ENCODE measurements at places on chromosomes 7 and 10.

GRCh38 chr10:132632851-132633684 lies 95.5 kb downstream of the INPP5A start:
- peak; percentile 72 for DNase-seq

GRCh38 chr7:155327590-155328320 lies 30.1 kb downstream of the INSIG1 start:
- DNase-seq, result no peak

GRCh38 chr10:70931168-70931815 lies 42.9 kb upstream of the PCBD1 start:
- DNase-seq, result no peak

GRCh38 chr10:112456533-112456932 lies 9.5 kb downstream of the VTI1A start:
- DNase-seq, result no peak

- DNase-seq, result no peak
Measured at GRCh38 chr7:44210107-44210506, 9.3 kb downstream of the YKT6 start.

DNA sequence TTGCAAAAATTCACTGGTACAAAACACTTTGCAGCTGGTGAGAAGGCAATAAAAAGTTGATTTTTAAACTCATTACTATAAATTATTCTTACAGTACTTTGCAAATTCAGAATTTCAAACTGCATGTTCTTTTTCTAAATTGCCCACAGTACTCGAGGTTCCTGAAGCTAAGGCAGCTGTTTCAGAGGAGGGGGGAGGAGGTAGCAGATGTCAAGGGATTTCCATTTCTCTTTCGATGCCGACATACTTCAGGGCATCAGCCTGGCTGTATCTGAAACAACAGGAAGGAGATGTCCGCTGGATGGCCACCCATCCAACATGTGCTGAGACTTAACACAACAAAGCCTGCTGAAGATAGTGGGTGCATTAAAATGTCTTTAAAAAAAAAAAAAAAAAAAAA lies 76.7 kb downstream of the EZH2 start:
- DNase-seq, result no peak

GRCh38 chr10:103696094-103696410 lies 159.3 kb downstream of the SH3PXD2A start:
- DNase-seq, result no peak

DNA sequence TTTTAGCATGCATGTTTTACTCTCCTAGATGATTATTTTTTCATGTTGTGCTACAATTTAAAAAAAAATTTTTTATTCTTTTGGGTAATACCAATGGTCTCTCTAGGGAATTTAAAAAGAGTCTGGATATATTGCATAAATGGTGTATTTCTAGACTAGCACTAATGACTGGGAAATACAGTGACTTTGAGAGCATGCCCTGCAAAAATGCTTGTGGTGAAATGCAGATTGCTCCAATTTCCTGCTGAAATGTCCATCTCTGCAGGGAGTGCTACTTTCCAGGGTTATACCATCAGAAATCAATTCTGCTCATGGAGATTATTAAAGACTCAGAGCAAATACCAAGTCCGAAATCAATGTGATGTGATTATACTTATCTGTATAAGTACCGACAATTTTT lies 186.1 kb downstream of the PRKG1 start:
- no peak for DNase-seq

DNA sequence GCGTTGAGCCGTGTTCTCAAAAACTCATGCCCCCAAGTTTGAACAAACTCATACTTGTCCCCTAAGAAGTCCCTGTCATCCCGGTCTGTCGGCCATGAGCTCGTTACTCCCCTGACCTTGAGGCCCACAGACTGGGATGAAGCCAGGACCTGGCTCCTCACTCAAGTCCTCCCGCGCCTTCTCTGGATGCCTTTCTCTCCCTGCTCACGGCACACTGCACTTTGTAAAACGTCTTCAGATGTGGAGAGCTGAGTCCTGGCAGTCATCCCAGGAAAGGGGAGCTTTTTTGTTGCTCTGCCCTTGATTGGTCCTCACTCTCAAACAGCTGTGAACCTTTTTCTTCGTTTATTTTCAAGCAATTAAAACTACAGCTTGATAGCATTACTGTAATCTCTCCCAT lies 110.8 kb downstream of the JAZF1 start:
- peak; percentile 88 for DNase-seq

GRCh38 chr7:17965603-17966002 lies 25.3 kb upstream of the SNX13 start:
- peak; percentile 16 for DNase-seq

DNA sequence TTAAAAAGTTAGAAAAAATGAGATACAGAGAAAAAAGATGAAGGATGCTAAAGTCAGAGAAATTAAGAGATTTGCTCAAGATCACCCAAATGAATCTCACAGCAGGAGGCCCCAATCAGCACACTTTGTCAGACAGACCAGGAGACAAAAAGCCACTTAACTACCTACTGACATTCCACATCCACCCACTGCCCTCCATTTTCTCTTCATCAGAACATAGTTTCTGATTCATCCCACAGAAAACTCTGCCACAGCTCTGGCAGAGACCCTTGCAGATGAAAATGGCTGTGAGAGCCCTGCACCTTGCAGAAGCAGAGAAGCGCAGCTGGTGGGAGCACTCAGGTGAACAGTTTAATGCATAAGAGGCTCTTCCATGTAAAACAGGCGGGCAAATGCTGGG lies 26.6 kb downstream of the DGKI start:
- DNase-seq, result no peak

DNA sequence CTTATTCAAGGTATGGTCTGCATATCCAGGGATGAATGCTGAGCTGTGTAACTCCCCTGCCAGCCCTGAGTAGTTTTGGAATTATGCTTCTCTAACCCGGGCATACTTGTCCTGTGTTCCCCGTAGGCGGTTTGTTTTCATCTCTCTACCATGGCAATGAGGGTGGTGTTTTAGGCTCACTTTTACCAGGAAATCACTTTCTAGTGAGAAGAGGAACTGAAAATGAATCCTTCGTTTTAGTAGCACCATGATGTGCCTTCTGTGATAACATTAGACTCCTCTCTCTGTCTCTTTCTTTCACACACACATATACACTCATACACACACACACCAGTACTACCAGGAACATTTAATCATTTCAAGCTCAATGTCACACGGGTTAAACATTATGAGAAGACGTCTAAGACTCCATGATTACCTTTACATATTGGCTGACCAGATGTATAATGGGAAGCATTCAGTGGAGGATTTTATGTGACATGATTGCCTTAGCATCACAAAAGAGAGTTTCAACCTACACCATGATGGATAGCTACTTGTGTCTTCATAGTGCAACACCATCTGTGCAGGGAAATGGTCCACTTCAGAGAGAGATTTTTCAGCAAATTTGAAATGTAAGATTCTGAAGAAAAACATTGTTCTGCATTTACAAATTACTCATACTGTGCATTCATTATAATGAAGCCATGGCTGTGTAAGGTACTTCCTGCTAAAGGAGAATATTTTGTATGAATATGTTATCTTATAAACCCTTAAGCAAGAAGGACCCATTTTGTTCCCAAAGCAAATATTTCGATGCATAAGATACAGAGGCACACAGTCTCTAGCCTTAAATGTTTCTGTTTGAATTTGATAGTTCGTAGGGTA lies 31.0 kb upstream of the PFKP start:
- DNase-seq, result no peak
